ENCODE measurements at places on chromosomes 7 and 10. TPM values are rescaled to one million over a fixed set of nuclear protein-coding genes. Genes with fewer than 3 reads are reported as not detected.

Gene LRWD1
- total RNA-seq = 10.0 TPM

Gene FGL2
- 13.0 TPM for total RNA-seq

GRCh38 chr10:24153031-24153430 lies 55.9 kb upstream of the KIAA1217 start:
- no peak for DNase-seq

Gene EZH2
- 1.2 TPM for total RNA-seq

GRCh38 chr7:71615017-71615416 lies 483.1 kb downstream of the GALNT17 start:
- DNase-seq = no peak

Gene OR2A1
- total RNA-seq = not detected

Gene PNLIP
- not detected for total RNA-seq

DNA sequence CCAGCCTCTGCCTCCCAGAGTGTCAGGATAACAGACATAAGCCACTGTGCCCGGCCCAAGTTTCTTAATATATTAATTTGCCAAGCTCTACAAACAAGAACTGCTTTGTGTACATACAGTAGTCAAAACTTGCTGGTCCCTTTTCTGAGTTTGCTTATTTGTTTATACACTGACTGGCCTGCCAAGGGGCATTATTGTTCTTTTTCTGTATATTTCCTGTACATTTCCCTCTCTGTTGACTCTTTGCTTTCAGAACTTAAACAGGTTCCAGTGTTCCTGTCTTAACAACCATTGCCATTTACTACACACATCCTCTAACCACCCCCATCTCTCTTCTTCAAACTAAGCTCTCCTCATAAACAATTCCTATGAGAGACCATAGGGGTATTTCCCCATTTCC lies 61.5 kb upstream of the RPA3 start:
- DNase-seq = no peak

Gene PTER
- total RNA-seq = 23.0 TPM

DNA sequence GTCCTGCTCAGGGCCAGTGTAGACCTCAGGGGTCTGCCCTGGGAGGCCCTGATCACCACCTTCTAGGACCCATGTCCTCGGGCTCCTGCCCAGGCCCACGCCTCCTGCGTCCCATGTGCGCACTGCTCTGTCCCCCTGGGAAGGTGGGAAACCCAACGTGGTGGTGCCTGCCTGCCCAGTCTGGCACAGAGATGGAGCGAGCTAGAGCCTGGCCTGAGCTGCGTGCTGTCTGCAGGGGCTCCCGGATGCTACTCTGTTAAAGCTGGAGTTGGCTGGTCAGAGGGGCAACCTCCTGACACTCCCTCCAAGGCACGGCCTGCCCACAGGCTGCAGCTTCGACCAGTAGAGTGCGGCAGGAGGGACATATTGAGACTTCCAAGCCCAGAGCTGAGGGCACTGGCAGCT lies 171.7 kb downstream of the DNAJB6 start:
- no peak for DNase-seq

GRCh38 chr7:111762211-111762610 lies 199.9 kb upstream of the IMMP2L start:
- no peak for DNase-seq

Gene GNG11
- total RNA-seq = 21.6 TPM

Gene PRR15
- total RNA-seq = 0.32 TPM

Gene RARRES2
- total RNA-seq = 32.6 TPM

- no peak for DNase-seq
Observed at GRCh38 chr10:12975906-12976305, 25.6 kb downstream of the CCDC3 start.

DNA sequence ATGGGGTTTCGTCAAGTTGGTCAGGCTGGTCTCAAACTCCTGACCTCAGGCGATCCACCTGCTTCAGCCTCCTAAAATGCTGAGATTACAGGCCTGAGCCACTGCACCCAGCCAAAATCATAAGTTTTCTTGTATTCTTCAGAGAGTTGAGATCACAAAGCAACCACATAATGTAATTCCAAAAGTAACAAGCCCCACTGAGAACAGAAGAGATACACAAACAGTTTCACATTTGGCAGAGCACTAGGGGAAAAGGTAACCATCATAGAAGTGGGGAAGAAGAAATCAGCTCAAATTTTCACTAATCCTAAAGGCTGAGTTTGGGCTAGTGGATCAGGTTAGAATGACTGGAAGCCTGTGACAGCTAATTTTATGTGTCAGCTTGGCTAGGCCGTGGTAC lies 5.4 kb upstream of the CEP41 start:
- DNase-seq = no peak

DNA sequence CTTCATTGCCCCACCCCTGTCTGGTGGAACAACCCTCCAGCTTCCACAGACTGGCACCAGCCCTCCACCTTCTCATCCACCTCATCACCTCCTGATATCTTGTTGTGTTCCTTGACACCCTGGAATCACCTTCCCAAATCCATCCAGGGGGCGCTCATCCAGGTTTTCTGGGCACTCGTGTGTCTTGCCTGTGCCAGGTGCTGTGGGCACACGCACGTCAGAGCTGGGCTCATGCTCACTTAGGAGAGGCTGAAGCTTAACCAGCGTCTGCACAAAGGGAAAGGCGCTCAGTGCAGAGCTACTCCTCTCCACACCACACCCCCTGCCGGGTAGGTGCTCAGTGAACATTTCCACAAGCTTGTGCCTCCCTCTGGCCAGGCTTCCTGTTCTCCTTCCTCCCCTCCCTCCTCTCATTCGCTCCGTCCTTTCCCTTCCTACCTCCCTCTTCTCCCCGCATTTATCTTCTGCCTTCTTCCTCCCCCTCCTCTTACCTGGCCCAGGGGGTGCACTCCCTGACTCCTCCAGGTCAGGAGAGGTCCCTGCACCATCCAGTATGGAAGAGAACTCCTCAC lies 4.8 kb downstream of the ADCYAP1R1 start:
- DNase-seq = no peak

Gene ZWINT
- 2.0 TPM for total RNA-seq

Gene CALCR
- total RNA-seq = 0.05 TPM

DNA sequence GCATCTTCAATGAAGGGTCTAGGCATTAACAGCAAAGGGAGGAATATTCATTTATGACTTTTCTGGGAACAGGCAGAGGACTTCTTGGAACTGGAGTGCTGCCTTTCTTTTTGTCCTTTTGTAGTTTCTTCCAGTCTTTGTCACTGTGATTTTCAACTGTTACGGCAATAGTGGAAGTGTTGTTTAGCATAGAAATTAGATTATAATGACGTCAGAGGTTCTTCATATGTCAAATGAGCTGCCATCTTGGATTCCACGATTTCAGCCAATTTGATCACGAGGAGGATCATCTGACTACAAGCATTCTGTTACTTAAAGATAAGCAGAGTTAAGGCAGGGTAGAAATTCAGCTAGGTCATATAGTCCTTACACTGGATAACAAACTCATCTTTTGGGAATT lies 239.0 kb downstream of the NEBL start:
- no peak for DNase-seq

Gene ELOVL3
- not detected for total RNA-seq

Gene INA
- not detected for total RNA-seq

Gene FXYD4
- total RNA-seq = not detected

Gene COMTD1
- total RNA-seq = 32.3 TPM

DNA sequence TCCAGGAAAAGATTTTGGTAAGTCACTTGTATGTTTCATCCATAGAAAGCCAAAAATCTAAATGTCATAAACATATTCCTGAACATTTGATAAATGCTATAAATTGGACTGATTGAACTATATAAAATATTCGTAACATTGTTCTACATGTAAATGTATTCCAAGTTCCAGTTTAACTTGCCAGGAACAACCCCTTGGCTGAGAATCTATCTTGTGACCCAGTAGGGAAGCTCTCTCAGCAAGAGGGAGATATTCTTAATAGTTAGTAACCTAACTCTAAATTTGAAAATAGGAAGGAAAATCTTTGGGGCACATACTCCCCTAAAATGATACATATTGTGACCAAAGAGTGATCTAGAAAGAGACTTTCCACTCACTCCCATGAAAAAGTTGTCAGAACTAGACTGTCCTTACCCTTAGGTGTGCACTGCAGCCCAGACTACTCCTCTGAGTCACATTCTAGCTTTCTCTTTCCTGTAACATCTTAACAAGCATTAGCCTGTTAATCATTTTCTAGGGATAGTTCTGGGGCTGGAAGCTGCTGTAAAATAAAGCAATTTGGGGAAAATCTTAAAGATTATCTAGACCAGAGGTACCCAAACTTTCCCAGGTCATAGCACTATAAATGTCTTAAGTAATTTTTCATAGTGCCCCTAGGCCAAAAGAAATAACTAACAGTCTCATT lies 73.7 kb upstream of the SKAP2 start:
- DNase-seq = no peak

Gene LCOR
- 21.7 TPM for total RNA-seq

GRCh38 chr10:124385627-124386185 lies 33.0 kb downstream of the OAT start:
- DNase-seq = no peak

DNA sequence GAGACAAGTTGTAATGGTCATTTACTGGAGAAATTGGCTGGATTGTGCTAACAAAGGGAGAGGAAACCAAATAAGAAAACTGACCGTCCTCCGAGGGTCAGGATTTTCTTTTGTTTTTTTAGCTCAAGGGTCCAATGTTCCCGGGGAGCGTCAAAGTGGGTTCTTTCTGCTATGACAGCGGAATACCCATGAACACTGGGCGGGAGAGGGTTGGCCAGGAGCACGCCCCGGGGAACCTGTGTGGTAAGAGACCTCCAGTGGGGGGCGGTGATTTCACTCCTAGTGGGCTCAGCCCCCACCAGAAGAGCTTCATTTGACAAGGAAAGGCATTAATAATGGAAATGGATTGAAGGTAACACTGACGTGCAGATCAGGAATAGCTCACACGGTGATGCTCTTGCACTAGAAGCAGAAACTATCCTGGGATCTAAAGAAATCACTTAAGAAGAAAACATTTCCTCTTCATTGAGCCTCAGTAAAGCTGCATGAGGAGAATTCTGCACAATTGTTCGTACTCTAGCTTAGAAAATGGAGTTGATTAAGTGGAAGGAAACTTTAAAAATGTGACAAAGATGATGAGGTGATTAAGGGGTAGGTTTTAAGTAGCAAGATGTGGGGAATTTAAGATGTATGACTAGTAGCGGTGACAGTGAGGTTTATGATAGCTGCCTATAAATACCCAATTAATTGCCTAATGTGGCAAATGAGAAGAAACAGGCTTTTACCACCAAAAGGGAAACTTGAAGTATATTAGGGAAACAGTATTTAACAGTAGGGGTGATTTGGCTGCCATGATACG lies 627.2 kb downstream of the SUGCT start:
- no peak for DNase-seq

- DNase-seq = no peak
Observed at GRCh38 chr7:87027900-87028299, 31.6 kb downstream of the ELAPOR2 start.

Gene OR6V1
- not detected for total RNA-seq

DNA sequence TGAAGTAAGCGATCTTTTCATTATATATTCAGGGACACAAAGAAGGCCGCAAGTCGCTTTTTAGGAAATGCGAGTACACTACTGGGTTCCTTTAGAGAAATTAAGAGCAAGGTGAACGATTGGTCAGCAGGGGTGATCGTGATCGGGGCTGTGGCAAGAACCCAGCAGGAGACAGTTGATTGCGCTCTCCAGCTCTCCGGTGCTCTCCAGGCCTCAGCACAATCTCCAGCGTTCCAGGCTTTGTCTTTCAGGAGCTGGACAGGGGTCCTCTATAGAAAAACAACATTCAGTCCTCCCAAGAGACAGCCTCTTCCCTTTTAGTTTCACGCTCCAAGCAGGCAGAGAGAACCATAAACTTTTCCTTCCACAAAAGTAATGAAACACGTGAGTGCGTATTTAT lies 170.5 kb upstream of the KLF6 start:
- DNase-seq = no peak

Gene CYP2W1
- total RNA-seq = not detected

Gene SPDYE16
- total RNA-seq = not detected

DNA sequence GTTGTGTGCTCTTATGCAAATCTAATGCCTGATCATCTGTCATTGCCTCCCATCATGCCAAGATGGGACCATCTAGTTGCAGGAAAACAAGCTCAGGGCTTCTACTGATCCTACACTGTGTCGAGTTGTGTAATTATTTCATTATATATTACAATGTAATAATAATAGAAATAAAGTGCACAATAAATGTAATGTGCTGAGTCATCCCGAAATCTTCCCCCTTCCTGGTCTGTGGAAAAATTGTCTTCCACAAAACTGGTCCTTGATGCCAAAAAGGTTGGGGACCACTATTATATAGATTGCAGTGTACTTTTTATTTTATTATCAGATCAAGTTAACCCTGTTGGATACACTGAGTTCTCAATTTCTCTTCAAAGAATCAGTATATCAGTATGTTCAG lies 50.2 kb downstream of the BBS9 start:
- DNase-seq = no peak

DNA sequence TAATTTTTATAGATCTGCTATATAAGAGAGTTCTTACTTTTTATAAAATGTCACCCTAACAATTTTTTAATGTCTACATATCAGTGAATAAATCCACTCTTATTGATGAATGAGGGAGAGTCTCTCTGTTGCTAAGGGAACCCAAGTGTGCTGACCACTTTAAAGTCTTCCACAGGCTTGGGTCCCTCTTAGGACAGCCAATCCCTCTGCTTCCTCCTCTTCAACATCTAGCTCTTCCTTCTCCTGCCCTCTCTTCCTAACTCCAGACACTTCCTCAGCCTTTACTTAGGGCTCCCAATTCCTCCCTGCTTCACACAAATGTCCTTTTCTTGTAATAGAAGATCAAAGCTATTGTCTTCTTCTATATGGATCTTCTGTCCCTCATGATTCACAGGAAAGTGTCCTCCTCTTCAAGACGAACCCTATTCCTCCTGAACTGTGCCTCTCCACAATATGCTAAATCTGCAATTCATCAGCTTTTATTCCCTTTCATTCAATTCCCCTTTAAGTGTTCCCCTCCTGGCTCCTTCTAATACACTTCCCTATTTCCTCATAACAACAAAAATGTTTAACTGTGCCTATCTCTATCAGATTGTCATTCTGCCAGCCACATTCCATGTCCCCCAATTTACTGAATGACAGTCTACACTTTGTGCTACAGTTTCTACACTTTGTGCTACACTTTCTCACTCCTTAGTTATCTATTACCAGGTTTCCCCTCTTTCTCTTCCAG lies 37.7 kb downstream of the CDK6 start:
- DNase-seq = no peak

DNA sequence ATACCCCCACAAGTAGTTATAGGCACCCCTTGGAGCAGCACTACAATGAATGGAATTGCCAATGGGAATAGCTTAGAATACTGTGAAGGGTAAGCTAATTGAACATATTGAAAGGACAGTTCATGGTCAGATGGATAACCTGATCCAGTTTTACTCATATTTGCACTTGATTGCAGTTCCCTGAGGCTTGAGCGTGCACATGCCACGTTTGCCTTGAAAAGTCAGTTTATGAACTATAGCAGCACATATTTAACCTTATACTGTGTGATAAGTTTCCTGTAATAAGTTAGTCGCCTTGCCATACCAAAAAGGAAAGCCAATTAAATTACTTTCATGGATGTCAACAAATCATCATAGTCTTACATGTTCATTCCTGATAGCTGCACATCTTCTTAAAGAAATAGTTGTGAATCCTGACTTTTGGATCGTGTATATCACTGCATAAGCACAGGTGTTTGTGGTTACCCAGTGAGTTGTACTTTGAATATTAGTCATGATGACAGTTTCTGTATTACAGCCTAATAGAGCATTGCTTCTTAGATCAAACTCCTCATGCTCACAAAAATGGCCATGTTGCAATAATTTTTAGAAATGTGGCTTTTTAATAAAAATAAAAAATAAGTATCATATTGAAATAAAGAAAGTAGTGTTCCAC lies 21.6 kb downstream of the DNTT start:
- no peak for DNase-seq

Gene TAS2R3
- 0.43 TPM for total RNA-seq

- no peak for DNase-seq
Observed at GRCh38 chr7:26493737-26494428, 202.2 kb downstream of the SNX10 start.
